ENCODE measurements at places on chromosomes 13 and 19.
A peak's percentile ranks its signal among the peaks of the same experiment; 100 is the strongest.

- no peak for DNase-seq
These were observed 1.3 kb upstream of the ARHGAP45 start for GRCh38 chr19:1065606-1066109.

GRCh38 chr19:15475169-15475568, 4.1 kb downstream of the PGLYRP2 start:
- no peak for DNase-seq

- no peak for DNase-seq
These were observed 1187.0 kb upstream of the SLC10A2 start for GRCh38 chr13:104253063-104253680.

DNA sequence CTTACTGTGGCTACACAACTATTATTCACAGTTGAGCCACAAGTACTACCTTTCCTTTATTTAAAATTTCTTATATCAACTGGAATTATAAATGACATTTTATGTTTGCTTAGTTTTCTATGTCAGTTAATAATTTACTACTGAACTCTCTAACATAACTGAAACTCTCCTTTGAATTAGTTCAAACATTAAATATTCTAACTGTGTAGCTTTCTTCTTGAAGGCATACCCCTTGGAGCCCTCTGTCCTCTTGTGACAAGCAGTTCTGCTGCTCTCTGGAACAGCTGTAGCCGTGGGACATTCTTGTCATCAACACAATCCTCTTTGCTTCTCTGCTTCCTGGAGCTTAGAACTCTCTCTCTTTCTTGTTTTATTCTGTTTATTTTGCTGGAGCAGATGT, 244.8 kb downstream of the NHLRC3 start:
- DNase-seq = no peak

DNA sequence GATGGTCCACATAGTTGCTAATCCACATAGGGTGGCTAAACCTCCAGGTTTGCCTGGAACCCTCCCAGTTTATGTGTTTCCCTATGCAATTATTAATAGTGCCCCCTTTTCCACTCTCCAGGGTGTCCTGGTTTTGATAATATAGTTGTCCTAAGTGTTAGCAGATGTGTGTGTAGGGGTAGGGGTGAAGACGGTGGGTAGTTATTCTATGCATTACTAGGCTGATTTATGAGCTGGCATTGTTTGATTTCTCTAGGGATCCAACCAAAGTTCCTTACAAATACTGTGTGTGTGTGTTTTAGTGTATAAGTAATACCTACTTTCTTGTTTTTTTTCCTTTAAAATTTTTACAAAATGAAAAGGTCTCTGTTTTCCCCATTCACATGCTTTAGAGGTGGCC, 21.1 kb downstream of the GTF2F2 start:
- no peak for DNase-seq

DNA sequence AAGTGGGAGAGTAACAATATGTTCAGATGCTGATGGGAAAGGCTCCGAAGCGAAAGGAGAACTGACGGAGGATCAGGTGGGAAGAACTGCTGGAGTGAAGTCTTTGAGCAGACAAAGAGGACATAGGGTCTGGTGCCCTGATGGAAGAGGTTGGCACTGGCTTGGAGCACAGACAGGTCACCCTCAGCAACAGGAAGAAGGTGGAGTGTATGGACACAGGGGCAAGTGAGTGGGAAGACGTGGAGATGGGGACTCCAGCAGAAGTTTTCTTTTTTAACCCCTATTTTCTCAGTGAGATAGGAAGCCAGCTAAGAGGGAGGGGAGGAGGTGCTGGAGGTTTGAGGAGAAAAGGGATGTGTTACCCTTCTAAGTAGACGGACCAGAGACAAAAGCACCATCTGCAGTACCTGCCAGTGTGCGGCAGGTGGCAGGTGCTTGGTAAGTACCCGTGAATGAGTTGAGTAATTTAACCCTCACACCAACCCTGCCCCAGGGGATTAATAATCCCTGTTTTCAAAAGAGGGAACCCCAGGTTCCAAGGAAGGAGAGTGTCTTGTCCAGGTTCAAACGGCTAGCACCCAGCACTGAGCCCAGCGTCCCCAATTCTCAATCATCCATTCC, 11.2 kb downstream of the HAS1 start:
- no peak for DNase-seq

GRCh38 chr13:89181041-89181440, 1509.9 kb downstream of the SLITRK5 start:
- DNase-seq = no peak

DNA sequence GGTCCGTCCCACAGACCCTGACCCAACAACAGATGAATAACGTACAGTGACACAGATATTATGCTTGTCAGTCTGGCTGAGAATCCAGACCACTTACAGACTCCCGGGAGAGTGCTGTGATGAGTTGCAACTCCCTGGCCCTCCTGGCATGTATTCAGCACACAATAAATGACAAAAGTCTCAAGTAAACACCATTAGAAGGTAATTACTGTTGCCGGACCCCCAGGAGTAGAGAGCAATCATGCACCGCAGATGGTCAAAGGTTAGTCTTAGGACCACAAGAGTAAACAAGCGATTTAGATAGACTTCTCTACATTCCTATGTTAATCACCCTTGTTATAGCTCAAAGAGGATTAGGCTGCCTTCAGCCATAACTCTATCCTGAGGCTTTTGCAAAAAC, 726.4 kb upstream of the GPC6 start:
- no peak for DNase-seq

DNA sequence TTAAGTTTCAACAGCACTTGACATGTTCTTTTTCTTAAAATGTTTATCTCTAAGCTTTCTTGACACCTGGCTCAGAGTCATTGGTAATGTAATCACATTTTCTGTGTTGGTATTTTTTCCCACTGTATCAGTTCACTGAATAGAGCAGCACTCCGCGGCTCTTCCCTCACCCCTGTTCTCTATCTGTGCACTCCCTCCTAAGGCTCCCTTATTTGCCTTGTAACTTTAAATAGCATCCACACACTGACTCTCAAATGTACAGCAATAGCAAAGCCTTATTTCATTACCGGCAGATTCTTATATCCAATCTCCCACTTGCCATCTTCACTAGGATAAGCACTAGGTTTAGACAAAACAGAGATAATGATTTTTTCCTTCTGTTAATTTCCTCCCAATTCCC, 935.5 kb upstream of the SLC10A2 start:
- DNase-seq = no peak

- peak; percentile 82 for DNase-seq
These were observed 4.4 kb downstream of the FUZ start for GRCh38 chr19:49808711-49809159.

DNA sequence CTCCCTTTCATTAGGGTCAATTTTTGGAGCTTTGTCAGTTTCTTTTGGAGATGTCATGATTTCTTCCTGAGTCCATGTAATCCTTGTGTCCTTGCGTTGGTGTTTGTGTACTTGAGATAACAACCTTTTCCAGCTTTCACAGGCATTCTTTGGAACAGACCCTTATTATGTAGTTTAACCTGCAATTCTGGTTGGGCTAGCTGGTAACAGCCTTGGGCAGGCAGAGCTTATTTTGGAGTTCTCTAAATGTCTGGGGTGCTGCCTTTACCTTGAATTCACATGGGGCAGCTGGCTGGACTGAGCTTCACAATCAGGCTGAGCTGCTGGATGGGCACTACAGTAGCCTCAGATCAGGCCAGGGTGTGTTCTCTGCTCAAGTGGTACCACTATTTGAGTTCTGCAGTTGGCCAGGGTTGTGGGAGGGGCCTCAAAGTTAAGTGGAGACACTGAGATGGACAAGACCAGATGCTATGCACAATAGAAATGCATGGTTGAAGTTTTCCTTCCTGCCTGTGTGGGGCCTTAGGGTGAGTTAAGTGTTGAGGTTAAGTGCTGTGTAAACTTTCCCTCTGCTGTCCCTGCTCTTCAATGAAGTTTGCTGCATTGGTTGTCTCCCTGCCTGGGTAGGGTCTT, 277.3 kb downstream of the ATP8A2 start:
- DNase-seq = no peak

GRCh38 chr19:11035441-11036377, 53.6 kb upstream of the LDLR start:
- peak; percentile 64 for DNase-seq

- no peak for DNase-seq
These were observed 51.5 kb downstream of the EPS15L1 start for GRCh38 chr19:16420336-16420676.

DNA sequence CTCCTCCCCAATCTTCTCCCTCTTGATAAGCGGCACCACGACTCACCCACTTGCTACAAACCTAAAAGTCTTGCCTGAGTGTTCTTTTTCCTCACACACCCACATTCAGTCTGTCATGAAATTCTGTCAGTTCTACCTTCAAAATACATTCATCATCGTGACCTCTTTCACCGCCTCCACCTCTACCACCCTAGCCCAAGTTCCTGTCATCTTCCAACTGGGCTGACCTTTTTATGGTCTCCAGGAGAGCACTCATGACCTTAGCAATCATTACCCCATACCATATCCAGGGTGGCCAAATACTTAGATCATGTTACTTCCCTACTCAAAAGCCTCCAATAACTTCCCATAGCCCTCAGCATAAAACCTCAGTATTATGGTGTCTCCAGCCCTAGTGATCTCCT, 110.4 kb upstream of the TSC22D1 start:
- no peak for DNase-seq

GRCh38 chr19:18396471-18397241, 766 bp downstream of the LRRC25 start:
- DNase-seq = no peak

DNA sequence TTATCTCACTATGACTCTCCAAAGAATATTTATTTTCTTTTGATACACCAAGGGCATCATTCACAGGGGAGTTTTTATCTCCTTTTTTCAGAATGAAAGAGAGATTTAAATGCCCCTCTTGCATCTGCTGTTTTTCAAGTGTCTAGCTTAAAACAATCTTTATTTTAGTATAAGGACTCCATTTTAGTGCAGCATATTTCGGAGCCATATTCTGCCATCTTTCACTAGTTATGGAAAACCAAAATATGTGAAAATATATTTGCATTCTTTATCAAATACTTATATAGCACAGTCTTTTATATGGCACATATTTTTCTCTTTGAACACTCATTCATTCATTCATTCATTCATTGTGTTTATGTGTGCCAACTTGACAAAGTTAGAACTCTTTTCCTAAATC, 1130.2 kb downstream of the SLITRK5 start:
- DNase-seq = no peak

DNA sequence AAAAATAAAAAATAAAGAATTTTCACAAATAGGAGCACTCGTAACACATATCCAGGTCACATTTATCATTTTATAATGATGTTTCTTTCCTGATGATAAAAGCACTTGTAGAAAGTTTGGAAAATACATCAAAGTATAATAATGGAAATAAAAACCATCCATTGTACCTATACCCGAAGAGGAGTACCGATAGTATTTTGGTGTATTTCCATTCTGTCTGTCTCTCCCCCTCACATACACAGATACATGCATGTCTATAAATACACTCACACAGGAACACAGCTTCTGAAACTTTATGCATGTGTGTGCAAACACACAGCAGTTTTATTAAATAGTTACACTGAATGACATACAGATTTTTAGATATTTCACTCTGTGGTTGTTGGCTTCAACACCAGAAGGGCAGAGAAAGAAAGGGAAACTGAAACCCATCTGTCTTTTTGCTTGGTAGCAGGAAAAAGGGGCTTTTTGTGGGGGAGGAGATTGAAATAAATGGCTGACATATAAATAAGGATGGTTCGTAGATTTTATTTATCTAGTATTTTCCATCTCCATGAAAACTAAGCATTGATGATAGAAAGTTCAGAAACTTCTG, 114.8 kb downstream of the LRCH1 start:
- no peak for DNase-seq

GRCh38 chr19:15790096-15790495, 2.6 kb downstream of the OR10H5 start:
- DNase-seq = no peak

- no peak for DNase-seq
These were observed 425.1 kb downstream of the EFNB2 start for GRCh38 chr13:106110241-106110855.

DNA sequence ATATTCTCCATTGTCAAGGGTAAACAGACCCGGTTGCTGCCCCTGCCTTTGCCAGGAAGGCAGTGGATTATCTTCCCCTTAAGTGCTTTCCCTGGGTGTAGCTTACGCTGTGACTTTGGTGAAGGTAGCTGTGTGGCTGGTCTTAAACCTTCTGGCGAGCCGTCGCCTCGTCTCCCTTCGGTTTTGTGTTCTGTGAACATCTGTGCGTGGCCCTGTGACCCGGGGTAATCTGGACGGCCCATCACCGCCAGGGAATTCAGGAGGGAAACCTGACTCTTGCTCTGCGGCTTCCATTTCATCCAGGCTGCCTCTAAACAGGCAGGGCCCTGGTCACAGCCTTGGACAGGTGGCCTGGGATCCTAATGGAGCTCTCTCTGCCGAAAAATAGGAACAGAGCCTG, 78.7 kb downstream of the SHISA2 start:
- DNase-seq = no peak
